Fibroblast of upper back skin (primary cell): ENCODE measurements at places on chromosomes 2 and 18.

DNA sequence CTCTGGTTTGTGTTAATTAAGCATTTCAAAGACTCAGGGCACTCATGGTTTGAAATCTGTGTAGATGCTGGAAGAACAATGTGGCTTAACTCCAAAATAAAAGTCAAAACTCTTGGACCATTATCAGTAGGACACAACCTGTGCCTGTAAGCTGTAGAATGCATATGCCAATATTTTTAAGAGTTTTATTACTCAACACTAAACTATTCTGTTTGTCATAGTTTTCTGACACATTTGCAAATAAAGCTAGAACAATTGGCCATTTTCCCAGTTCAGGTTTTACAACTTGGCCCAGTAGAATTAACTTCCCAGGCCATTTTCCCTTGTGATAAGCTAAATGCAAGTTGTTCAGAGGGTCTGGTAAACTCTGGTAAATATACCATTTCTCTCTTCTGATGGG lies 713.1 kb downstream of the CBLN2 start:
- peak; percentile 4 for DNase-seq

- DNase-seq: no peak
Observed at GRCh38 chr2:44839771-44840502, 101.6 kb upstream of the SIX3 start.

GRCh38 chr2:215949991-215950404 lies 63.4 kb downstream of the MREG start:
- peak; percentile 56 for DNase-seq

GRCh38 chr2:18319987-18320386 lies 240.5 kb downstream of the RDH14 start:
- DNase-seq: no peak

DNA sequence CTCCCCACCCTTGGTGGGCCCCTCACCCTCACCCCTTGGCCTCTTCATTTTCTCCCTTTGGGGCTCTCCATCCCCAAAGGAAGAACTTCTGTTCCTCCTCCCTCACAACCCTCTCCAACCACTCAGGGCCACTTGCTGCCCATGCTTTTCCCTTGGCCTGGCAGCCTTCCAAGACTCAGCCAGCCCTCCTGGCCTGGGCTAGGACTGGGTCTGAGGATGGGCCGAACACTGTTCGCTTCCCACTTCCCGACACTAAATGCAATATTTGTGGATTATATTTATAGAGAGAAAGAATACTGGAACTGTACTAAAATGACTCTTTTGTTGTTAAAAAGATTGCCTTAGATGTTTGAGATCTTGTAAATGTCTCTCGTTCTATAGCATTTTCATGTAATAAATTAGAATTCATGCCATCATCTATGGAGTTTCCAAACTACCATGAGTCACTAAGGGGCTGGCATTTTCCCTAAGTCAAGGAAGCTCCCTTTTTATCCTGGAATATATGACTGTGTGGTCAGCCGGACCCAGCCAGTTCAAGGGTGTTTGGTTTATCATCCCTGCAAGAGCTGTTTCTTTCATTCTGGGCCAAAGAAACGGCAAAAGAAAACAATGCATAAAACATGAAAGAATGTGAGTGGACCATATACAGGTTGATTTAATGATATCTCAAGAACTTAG lies 3.8 kb downstream of the CXCR2 start:
- DNase-seq: no peak

DNA sequence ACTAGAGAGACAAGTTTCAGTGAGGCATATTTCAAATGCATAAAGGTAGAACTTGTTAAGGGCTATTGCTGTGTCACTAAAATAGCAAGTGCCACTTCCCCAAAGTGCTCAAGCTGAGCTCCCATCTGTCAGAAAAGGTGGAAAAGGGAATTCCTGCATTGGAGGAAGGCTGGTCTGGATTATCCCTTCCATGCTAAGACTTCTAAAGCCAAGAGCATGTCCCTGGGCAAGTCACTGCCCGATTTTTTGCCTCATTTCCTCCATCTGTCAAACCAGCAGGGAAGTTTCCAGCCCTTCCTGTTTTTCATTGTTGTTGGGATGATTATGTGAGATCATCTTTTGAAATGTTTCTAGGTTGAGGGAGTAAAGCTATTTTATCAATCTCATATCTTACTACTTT lies 175.5 kb downstream of the SETBP1 start:
- no peak for DNase-seq

GRCh38 chr2:162840598-162841246 lies 2.2 kb upstream of the KCNH7 start:
- DNase-seq: peak; percentile 62

DNA sequence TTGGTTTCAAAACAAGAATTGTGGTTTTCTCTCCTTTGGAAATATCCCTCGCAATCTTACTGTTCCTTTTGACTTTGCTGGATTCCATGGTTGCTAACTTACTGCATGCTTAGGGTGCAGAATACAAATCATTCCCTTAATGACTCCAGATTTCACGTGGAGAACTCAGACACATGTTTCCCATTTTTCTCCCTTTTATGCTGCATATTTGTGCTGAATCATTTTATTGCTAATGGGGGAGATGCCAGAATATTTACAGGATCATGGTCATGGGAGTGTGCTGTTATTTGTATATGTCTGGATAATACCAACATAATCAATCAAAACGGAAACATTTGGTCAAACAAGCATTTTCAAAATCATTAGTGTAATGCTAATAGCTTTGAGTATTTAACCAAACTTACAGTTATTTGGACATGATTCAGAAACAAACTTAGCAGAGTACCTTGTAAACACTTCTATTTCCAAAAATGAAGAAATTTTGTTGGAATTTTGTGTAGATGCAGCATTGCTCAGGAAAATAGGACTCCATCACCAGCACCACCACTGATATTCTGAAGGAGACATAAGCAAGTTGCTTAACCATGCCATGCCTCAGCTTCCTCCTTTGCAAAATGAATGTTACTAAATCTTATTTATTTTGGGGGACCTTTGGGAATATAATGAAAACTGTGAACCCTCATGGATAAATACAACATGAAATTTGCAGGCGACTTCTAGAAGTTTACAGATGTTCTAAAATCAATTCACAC lies 122.5 kb upstream of the RND3 start:
- peak; percentile 97 for DNase-seq

- peak; percentile 37 for DNase-seq
Observed at GRCh38 chr2:168565112-168565511, 109.0 kb downstream of the CERS6 start.

DNA sequence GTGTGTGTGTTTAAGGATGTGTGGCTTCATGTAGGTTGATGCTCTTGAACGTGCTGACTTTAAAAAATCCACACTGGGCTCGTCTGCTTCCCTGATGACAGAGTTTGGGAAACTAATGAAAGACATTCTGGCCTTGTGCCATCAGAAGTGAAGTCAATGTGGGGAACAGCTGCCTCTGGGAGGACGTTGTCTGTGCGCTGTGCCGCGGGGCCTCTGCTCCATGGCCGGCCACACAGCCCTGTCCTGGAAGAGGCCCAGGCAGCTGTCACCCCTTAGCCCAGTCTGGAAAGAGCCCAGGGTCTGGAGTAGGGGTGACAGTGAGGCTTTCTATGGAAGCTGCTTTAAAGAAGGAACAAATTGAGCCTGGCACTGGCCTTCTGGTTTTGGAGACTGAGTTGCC lies 155.8 kb downstream of the SH3RF3 start:
- peak; percentile 79 for DNase-seq

DNA sequence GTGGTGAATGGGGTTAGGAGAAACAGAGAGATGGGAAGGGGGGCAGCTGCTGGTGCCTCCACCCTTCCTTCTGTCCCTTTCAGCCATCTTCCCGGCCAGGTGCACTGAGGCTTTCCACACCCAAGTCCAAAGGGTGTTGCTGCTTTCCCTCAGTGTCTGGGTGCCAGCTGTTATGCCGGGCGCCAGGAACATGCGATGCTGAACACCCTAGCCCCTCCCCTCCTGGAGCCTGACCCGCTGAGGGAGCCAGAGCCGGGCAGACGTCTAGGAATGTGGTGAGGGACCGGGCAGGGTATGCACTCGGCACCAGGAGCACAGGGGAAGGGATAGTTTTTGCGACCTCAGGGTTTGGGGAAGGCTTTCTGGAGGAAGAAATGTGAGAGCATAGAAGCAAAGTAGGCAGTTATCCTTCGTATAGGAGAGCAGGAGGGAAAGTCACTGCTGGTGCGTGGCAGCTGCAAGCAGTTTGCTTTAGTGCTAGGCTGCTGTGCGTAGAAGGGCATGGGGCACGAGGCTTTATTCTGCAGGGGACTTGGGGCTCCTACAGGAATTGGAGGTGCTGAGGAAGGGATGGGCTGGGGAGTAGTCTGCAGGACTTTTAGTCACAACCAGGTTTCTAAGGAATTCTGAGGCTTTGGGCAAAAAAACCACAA lies 147.7 kb downstream of the TSN start:
- DNase-seq: peak; percentile 15

GRCh38 chr18:75752740-75753263 lies 325.3 kb upstream of the SMIM21 start:
- no peak for DNase-seq

GRCh38 chr2:187169864-187170263 lies 278.2 kb downstream of the CALCRL start:
- DNase-seq: no peak

DNA sequence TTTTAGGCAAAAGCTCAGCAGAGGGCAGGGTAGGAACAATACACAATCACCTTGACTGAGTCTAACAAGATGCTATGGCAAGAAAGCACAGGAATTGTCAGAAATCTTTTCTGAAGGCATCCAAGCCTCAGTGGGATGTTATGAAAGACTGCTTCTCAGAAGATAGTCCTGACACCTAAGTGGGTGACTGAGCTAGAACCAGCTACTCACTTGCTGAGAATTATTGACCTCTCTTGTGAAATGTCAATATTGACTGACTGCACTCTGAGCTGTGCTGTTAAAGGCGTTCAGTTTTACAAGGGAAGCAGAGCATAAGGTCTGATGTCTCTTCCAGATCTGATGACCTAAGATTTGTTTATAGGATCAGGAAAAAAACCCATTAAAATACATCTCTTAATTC lies 46.1 kb downstream of the TACR1 start:
- DNase-seq: no peak

DNA sequence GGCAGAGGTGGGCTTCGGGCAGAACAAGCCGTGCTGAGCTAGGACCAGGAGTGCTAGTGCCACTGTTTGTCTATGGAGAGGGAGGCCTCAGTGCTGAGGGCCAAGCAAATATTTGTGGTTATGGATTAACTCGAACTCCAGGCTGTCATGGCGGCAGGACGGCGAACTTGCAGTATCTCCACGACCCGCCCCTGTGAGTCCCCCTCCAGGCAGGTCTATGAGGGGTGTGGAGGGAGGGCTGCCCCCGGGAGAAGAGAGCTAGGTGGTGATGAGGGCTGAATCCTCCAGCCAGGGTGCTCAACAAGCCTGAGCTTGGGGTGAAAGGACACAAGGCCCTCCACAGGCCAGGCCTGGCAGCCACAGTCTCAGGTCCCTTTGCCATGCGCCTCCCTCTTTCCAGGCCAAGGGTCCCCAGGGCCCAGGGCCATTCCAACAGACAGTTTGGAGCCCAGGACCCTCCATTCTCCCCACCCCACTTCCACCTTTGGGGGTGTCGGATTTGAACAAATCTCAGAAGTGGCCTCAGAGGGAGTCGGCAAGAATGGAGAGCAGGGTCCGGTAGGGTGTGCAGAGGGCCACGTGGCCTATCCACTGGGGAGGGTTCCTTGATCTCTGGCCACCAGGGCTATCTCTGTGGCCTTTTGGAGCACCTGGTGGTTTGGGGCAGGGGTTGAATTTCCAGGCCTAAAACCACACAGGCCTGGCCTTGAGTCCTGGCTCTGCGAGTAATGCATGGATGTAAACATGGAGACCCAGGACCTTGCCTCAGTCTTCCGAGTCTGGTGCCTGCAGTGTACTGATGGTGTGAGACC lies at the start of gene PROC:
PROC (plus strand) TSS at position 128 of the 812 bp plus-strand sequence. CDS start 1,516 bp downstream, outside the sequence.
- DNase-seq: no peak

DNA sequence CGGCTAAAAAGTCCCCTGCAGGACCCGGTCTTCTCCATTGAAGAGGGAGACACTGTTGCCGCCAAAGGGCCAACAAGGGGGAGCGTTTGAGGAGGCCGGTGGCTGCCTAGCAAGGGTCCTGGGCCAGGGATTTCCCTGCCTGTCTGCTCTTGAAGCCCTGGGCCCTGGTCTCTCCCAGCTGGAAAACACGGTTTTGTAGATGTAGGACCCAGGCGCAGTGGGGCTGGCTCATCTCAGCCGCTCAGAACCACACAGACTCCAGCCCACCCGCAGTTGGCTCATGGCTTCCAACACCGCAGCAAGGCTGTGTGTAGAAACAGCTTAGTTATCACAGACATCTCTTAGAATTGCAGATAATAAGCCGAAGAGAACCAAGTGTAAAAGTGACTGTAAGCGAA lies 57.1 kb upstream of the TWIST2 start:
- peak; percentile 59 for DNase-seq

GRCh38 chr2:240643093-240643810 lies 18.0 kb downstream of the GPR35 start:
- DNase-seq: no peak

DNA sequence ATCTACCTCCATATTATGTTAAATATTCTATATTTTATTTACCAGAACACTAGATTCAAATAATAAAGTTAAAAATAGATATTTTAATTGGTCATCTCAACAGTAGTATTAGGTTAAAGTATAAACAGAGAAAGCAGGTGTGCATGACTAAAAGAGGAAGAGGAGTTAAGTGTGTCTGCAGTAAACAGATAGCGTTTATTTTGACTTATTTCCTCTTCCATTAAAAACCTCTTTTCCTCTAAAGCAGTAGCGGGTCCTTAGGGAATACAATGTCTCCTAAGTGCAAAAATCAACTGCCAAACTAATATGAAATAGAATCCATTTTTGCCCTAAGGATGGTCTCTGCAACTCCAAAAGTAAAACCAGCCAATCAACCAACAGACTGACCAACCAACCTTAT lies 27.7 kb downstream of the EIF2AK3 start:
- no peak for DNase-seq

GRCh38 chr2:149004836-149005235 lies 33.7 kb upstream of the LYPD6B start:
- DNase-seq: peak; percentile 61

DNA sequence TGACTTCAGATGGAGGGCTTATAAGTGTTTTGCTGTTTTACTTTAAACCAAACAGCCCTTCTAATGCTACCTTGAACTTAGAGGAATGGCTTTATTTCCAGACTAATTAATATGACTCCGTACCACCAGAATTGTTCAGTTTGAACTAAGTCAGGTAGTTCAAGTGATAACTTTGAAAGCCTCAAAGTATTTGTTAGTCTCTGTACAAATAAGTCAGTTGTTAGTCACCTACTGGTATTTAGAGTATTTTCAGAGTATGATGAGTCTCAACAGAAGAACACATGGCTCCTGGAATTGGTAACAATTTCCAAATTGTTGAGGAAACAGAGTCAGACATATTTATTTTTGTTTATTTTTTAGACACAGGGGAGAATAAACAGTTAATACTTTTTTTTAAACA lies 381.8 kb upstream of the NRXN1 start:
- peak; percentile 11 for DNase-seq

GRCh38 chr2:238727585-238728329 lies 120.1 kb upstream of the TWIST2 start:
- DNase-seq: peak; percentile 93

DNA sequence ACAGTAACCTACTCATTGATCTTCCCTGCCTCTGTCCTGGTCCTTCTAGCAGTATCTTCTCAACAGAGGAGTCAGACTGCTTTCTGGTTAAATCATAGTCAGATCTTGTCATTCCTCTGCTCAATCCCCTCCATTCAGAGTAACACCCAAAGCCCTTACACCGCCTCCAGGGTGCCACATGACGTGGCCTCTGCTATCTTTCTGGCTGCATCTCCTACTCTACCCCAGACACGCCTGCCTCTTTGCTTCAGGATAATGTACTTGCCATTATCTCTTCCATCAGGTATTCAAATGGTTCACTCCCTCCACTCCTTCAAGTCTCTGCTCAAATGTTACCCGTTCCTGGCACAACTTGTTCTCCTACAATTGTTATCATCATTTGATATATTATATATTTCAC lies 36.3 kb upstream of the ACVR2A start:
- no peak for DNase-seq
